HFF-Myc (cell line): ENCODE measurements at places on chromosomes 1 and 21.

DNA sequence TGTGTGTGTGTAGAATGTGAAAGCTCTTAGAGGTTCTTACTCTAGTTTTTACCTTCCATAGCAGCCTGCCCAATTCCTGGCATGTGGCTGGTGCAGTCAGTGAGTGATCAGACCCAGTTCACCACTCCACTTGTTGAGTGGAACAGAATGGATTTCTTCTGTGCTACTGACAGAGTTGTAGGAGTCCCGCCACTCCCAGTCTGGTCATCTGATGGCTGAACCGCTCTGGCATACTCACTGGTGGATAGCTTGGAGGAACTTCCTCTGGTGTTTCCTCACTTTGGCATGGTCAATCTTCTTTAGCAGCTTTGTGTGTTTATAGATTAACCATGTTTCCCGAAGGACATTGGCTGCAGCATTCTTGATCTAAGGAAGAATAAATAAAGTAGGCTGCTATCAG lies 106.7 kb upstream of the ADAR start:
- no peak for DNase-seq

- no peak for DNase-seq
Measured at GRCh38 chr1:201026836-201027235, 3.3 kb upstream of the KIF21B start.

- DNase-seq: no peak
Measured at GRCh38 chr1:44705470-44705869, 25.5 kb downstream of the RNU5D-1 start.

GRCh38 chr1:30514137-30514654 lies 209.2 kb downstream of the MATN1 start:
- no peak for DNase-seq

GRCh38 chr1:53652441-53653199 lies 86.3 kb downstream of the GLIS1 start:
- no peak for DNase-seq

DNA sequence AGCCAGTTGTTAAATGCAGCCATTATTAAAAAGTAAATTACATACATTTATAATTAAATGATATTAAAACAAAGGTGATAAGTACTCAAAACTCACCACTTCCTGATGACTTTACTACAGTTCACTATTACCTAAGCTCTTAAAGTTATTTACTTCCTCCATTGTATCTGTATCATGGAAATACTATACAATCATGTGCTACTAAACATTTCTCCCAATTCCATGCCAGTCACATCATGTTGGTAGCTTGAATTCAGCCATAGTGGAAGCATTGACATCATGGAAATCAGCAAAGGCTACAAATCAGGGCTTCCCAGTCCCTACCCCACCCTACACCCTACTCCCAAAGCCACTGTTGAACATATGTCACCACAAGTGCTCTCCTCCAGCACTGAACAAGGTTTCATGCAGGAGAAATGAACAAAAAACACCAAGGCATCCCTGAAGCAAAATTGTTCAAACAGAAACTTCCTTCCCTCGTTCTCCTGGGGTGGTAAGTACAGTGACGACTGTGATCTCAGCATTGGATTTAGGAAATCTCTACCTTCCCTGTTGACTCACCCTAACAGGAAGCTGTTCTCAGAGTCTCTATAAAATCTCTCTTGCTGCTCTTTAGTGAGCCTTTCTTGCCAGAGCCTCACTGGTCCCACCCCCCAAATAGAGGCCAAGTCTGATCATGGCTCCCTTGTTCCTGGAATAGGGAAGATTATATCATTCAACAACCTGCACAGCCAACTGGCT lies 12.7 kb downstream of the VSIG8 start:
- no peak for DNase-seq

DNA sequence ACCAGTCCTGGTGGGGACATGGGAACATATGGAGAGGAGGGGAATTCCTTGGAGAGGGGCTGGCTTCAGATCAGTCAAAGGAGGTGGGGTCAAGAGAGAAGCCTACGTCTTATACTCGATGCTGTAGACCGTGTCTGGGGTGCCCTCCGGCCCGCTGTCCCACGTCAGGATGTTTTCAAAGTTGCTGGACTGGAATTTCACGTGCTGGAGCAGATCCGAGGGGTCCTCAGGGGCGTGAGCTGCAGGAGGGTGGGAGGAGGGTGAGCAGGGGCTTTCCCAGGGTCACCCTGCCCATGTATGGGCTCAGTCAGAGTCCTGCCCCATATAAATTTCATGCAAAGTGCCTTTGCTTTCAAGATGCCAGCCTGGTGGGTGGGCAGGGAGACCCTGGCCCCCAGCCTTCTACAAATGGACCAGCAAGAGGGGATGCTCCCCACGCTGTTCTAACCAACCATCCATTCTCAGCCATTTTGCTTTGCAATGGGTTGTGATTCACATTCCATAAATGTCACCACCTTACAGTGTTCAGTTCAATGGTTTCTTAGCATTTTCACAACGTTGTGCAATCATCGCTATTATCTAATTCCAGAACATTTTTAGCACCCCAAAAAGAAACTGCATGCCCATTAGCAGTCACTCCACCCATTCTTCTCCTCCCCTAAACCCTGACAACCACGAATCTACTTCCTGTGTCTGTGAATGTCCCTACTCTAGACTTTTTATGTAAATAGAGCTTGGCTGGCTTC lies 4.3 kb downstream of the IL22RA1 start:
- no peak for DNase-seq

DNA sequence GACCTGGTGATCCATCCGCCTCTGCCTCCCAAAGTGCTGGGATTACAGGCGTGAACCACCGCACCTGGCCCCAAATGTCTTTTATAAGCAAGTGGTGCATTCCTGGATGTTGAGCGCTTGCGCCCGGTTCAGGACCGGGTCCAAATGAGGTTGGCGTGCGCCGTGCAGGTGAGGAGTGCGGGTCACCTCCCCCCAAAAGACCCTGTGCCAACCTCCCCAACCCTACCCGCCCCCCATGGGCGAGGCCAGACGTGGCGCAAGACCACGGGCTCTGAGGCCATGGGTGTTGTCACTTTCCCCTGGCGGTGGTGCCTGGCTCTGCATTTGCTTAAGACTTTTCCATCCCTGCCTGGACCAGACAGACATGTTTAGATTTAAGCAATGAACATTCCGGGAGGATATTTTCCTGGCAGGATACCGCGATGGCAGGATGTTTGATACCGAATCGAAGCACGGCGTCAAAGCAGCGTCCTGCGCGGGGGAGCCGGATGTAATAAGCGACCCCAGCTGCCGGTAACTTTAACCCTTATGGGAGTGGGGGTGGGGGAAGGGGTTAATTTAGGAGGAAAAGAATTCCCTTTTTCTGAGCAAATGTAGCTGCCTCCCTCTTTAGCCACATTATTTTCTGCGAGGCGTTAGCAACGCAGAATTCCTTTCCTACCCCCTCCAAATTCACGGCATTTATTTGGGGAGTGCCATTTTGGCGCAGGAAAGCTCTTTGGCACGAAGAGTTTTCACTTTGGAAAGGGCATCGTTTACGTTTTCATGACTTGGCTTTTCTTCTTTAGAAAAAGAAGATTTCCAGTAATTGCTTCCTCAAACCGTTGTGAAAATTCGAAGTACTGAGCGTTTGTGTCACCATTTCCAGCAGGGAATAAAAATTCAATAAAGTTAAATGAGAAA lies 27.8 kb upstream of the RNF187 start:
- peak; percentile 65 for DNase-seq

- no peak for DNase-seq
Measured at GRCh38 chr21:45047257-45047656, 27.1 kb upstream of the ADARB1 start.

GRCh38 chr21:33869873-33870272 lies 45.7 kb downstream of the ATP5PO start:
- no peak for DNase-seq

DNA sequence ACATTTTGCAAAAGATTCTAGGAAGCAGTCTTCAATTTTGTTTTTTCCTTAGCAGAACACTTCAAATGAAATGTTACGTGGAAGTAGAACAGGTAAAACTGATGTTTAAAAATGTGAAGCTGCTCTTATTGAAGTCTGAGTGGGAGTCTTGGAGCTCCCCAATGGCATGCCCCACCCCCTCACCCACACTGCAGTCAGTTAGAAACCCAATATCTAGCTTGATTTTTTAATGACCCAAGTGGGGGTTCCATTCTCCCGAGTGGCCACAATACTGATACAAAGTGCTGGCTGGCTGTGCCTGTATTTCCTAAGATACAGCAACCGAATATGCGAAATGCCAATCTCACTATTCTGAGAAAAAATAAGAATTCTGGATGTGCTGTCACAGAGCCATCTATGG lies 31.3 kb downstream of the GPR3 start:
- DNase-seq: no peak

GRCh38 chr1:159009287-159009686 lies 420 bp upstream of the IFI16 start:
- DNase-seq: no peak

GRCh38 chr1:99675994-99676393 lies 30.1 kb downstream of the PALMD start:
- no peak for DNase-seq

GRCh38 chr1:169240449-169241232 lies 127.0 kb downstream of the NME7 start:
- DNase-seq: no peak

- DNase-seq: no peak
Measured at GRCh38 chr21:44300262-44300959, 558 bp downstream of the PFKL start.

DNA sequence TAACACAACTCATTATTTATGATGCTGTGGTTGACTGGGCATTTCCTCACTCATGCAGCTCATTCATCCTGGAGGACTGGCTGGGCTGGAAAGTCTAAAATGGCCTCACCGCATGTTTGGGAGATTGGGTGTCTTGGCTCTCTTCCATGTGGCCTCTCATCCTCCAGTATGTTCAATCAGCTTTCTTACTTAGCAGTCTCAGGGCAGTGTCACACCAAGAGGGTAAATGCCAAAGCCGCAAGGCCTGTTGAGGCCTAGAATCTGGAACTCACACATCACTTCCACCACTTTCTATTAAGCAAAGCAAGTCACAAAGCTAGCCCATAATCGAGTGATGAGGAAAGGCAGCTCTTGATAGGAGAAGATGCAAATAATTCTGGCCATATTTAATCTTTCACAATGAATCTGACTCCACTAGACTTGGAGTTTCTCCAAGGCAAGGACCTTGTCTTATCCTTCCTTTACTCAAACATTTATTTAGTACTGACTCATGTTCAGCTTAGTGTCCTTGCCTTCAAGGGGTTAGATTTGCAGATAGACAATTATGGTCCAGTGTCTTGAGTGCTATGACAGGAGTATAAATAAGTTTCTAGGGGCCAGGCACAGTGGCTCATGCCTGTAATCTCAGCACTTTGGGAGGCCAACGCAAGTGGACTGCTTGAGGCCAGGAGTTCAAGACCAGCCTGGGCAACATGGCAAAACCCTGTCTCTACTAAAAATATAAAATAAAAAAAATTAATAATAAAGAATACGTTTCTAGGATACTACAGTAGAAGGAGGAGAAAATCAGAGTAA lies 45.1 kb downstream of the TMEM53 start:
- peak; percentile 77 for DNase-seq

GRCh38 chr1:119266386-119266785 lies 102.2 kb upstream of the HAO2 start:
- DNase-seq: no peak

DNA sequence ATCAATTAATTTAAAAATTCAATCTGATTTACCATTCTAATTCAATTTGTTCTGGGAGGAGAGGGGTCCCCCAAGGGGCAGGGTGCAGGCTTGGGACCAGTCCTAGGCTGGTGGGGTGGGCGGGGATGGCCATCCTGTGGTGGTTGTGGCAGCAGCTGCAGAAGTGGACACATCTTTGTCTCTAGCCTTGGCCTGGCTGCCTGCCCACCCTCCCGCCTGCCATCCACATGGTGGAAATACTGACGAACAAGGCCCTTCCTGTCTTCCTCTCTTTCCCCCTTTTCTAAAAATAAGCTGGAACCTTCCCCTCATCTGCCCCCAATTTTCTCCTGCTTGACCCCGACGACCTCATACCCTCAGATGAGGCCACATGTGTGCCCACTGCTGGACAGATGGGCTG lies 130.9 kb downstream of the FOXD2 start:
- DNase-seq: no peak

DNA sequence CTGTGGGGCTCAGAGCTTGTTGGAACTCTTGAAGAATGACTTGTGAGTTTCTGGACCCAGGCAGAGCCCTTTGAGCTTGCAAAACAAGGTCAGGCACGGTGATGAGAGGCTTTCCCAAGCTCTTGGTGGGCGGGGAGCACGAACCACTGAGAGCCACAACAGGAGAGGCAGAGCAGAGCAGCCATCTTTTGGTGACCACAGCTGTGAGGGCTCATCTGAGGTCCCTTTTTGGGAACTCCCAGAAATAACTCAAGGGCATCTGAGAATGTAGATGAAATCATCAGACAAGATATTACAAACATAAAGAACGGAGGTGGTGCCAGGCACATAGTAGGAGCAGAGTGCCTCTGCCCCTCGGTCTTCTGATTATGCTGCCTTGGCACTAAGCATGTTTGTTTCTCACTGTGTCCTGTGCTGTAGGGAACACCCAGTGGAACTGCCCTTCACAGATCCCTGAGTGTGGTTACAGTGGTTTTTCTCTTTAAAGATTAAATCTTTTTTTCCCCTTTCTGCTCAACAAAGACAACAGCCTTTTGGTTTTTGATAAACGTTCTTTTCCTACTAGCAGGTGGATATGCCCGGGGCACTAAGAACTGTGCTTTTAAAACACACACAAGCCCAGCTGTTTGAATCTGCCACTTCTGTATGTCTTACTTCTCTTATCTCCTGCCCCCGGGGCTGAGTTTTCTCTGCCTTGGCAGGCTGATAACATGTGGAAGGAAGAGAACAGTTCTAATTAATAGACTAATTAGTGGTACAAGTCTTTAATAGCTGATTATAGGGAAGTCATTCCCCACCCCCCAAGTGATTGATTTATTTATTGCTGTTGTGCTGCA lies 37.7 kb downstream of the CD34 start:
- no peak for DNase-seq

DNA sequence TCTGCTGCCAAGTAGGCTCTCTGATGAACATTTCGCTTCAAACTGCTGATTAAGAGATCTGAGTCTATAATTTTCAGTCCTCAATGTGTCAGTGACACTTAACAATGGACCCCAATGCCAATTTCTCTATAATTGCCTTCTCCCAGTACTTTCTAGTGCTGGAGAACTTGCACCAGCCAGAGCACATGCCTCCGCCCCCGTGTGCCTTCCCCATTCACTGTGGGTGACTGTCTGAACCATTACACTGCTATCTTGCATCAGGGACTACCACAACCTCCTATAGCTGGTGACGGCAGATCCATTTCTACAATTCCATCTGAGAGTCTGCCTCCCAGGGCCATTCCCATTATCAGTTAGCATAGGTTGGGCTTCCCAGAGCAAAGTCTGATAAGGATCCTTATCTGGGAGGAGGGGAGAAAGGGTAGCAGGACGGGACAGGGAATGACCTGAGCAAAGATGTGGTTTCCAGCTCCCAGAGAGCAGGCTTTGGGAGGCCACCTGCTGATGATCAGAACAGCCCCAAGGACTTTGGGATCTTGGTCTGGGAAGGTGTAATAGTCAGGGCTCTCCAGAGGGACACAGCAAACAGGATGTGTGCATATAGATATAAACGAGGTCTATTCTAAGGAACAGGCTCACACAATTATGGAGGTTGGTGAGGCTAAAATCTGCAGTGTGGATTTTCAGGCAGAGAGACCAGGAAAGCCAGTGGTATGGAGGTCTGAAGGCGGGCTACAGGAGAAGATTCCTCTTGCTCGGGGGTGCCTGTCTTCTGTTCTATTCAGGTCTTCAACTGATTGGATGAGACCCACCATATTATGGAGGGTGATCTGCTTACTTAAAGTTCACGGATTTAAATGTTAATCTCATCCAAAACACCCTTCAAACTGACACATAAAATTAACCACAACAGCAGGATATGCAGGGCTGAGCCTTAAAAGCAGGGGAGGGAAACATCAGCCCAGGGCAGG lies 238.2 kb downstream of the PTPRU start:
- DNase-seq: no peak
